ENCODE measurements at places on chromosomes 12 and 14.

DNA sequence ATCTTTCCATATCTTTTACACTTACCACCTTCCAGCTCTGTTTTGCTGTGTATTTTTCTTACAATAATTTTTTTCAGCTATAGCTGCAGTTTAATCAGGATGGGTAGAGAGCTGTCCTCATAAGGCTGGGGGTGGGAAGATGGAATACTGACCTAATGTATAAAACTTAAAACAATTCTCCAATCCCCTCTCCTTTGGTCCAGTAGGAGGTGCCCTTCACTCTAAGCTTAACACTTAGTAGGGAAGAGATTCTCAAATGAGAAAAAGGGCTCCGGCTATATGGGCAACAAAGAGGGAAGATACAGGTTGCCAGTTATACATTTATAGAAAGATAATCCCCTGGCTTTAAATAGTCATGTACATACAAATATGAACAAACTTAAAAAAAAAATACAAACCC, 2.8 kb downstream of the ORMDL2 start:
- H3K36me3 ChIP-seq = peaks cover 40% of the 10 kb centered on the region
- H3K27ac ChIP-seq = no peak overlapping the region
- no peak for DNase-seq
- no peaks in the 10 kb centered on the region for H3K27me3 ChIP-seq
- H3K4me1 ChIP-seq = peaks cover 42% of the 10 kb centered on the region

- H3K36me3 ChIP-seq = no peaks in the 10 kb centered on the region
- no peak overlapping the region for H3K4me3 ChIP-seq
- H3K27ac ChIP-seq = no peak overlapping the region
- peaks cover 8% of the 10 kb centered on the region for H3K4me1 ChIP-seq
These were observed 5.1 kb upstream of the CNIH1 start for GRCh38 chr14:54446161-54446693.

- no peak for DNase-seq
- no peak overlapping the region for H3K27ac ChIP-seq
- no peak overlapping the region for H3K4me3 ChIP-seq
- H3K4me1 ChIP-seq = no peaks in the 10 kb centered on the region
These were observed 13.7 kb downstream of the ANKRD52 start for GRCh38 chr12:56244494-56244893.

DNA sequence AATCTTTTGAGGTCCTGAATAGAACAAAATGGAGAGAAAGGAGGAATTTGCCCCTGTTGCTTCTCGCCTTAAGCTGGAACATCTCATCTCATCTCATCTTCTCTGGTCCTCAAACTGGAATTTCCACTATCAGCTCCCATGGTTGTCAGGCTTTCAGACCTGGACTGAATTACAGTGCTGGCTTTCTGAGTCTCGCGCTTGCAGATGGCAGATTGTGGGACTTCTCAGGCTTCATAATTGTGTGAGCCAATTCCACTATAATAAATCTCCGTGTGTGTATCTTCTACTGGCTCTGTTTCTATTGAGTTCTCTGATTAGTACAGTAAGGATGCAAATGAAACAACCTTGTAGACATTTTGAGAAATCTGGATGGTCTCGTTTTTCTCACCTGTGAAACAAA, 199.0 kb downstream of the TMEM117 start:
- H3K27ac ChIP-seq = no peak overlapping the region
- DNase-seq = no peak
- H3K4me1 ChIP-seq = no peaks in the 10 kb centered on the region
- no peaks in the 10 kb centered on the region for H3K27me3 ChIP-seq

GRCh38 chr12:82968631-82969367, 282.1 kb downstream of the TMTC2 start:
- H3K4me1 ChIP-seq = no peaks in the 10 kb centered on the region
- no peak overlapping the region for H3K27ac ChIP-seq
- no peaks in the 10 kb centered on the region for H3K36me3 ChIP-seq
- H3K27me3 ChIP-seq = no peaks in the 10 kb centered on the region

DNA sequence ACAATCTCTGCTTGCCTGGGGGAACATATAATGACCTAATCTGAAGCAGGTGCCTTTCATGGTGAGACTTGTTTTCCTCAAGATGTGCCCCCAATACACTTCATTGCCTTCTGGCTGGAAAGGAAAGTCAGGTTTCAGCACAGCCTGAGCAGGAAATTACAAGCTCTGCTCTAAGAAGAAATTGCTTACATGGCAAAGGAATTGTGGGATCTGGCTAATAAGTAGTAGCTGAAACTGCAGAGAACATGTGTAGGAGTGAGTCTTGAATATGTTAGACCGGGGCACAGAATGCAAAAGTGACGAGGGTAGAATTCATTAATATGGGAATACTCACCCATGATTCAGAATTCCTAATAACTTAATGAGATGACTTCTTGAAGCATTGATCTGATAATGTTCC, 6.3 kb upstream of the CFAP54 start:
- no peak for DNase-seq
- H3K27me3 ChIP-seq = no peaks in the 10 kb centered on the region
- no peaks in the 10 kb centered on the region for H3K36me3 ChIP-seq
- no peak overlapping the region for H3K4me3 ChIP-seq

- no peak for DNase-seq
- H3K4me3 ChIP-seq = no peak overlapping the region
- no peak overlapping the region for H3K27ac ChIP-seq
- no peaks in the 10 kb centered on the region for H3K4me1 ChIP-seq
These were observed 131.9 kb downstream of the SMOC1 start for GRCh38 chr14:70011098-70011497.

GRCh38 chr12:105355752-105356151, 25.3 kb downstream of the C12orf75 start:
- H3K27me3 ChIP-seq = no peaks in the 10 kb centered on the region
- H3K4me1 ChIP-seq = peaks cover 10% of the 10 kb centered on the region
- no peaks in the 10 kb centered on the region for H3K36me3 ChIP-seq
- DNase-seq = no peak
- H3K4me3 ChIP-seq = no peak overlapping the region

GRCh38 chr12:85405781-85406522, 125.9 kb downstream of the ALX1 start:
- no peaks in the 10 kb centered on the region for H3K4me1 ChIP-seq
- H3K36me3 ChIP-seq = no peaks in the 10 kb centered on the region
- no peak for DNase-seq

DNA sequence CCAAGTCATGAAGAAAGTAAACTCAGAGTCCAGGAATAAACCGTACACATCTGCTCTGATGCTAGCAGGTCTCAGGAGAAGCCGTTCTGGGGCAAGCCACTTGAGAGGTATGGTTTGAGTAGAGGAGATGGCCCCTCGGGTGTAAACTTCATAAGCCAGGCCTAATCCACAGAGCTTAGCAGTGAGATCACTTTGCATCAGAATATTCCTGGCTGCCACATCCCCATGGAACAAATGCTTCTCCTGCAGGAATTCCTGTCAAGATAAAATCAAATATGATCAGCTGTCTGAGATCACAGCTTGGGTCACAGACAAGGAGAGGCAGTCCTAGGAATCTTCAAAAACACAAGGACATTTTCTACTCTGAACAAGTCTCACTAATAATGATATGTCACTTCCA, 11.2 kb upstream of the MAGOHB start:
- no peak overlapping the region for H3K27ac ChIP-seq
- H3K36me3 ChIP-seq = no peaks in the 10 kb centered on the region
- DNase-seq = no peak
- peaks cover 9% of the 10 kb centered on the region for H3K27me3 ChIP-seq
- no peak overlapping the region for H3K4me3 ChIP-seq

- no peak overlapping the region for H3K4me3 ChIP-seq
- no peaks in the 10 kb centered on the region for H3K27me3 ChIP-seq
- peaks cover 24% of the 10 kb centered on the region for H3K4me1 ChIP-seq
- H3K36me3 ChIP-seq = no peaks in the 10 kb centered on the region
- H3K27ac ChIP-seq = no peak overlapping the region
These were observed 832 bp upstream of the CACNA2D4 start for GRCh38 chr12:1919284-1919683.

DNA sequence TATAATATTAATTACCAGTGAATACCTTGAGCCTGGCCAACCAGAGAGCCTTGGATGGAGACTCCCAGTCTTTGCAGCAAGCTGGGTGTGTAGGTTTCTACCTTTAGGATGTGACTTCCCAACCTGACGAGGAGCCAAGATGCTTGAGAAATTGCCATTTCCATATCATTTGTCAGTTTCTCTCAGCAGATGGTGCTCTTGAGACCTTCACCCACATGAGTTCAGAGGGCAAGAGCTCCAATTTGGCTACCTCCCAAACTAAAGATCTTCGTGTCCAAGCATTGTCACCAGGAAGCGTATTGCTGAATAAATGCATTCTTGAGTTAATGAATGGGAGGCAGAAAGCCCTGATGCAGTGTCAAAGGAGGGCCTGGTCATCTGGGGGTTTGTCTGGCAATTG, 106.4 kb upstream of the TBX5 start:
- H3K27me3 ChIP-seq = no peaks in the 10 kb centered on the region
- no peak for DNase-seq
- H3K36me3 ChIP-seq = no peaks in the 10 kb centered on the region
- no peak overlapping the region for H3K27ac ChIP-seq
- H3K4me3 ChIP-seq = no peak overlapping the region
- no peaks in the 10 kb centered on the region for H3K4me1 ChIP-seq

- no peaks in the 10 kb centered on the region for H3K36me3 ChIP-seq
- peaks cover 14% of the 10 kb centered on the region for H3K4me1 ChIP-seq
- no peaks in the 10 kb centered on the region for H3K27me3 ChIP-seq
- DNase-seq = no peak
- H3K27ac ChIP-seq = no peak overlapping the region
These were observed 107.1 kb downstream of the LGMN start for GRCh38 chr14:92641306-92641705.

- no peaks in the 10 kb centered on the region for H3K36me3 ChIP-seq
- DNase-seq = no peak
- H3K4me1 ChIP-seq = no peaks in the 10 kb centered on the region
These were observed 253.7 kb downstream of the GRIN2B start for GRCh38 chr12:13727707-13728195.

GRCh38 chr12:6539314-6539682, 5.0 kb downstream of the GAPDH start:
- no peak overlapping the region for H3K27ac ChIP-seq
- DNase-seq = no peak
- H3K4me3 ChIP-seq = no peak overlapping the region
- no peaks in the 10 kb centered on the region for H3K27me3 ChIP-seq
- peaks cover 71% of the 10 kb centered on the region for H3K4me1 ChIP-seq

- no peaks in the 10 kb centered on the region for H3K36me3 ChIP-seq
- DNase-seq = no peak
- no peak overlapping the region for H3K27ac ChIP-seq
- H3K27me3 ChIP-seq = no peaks in the 10 kb centered on the region
- no peak overlapping the region for H3K4me3 ChIP-seq
- no peaks in the 10 kb centered on the region for H3K4me1 ChIP-seq
These were observed 108.2 kb upstream of the MED13L start for GRCh38 chr12:116385486-116386217.

DNA sequence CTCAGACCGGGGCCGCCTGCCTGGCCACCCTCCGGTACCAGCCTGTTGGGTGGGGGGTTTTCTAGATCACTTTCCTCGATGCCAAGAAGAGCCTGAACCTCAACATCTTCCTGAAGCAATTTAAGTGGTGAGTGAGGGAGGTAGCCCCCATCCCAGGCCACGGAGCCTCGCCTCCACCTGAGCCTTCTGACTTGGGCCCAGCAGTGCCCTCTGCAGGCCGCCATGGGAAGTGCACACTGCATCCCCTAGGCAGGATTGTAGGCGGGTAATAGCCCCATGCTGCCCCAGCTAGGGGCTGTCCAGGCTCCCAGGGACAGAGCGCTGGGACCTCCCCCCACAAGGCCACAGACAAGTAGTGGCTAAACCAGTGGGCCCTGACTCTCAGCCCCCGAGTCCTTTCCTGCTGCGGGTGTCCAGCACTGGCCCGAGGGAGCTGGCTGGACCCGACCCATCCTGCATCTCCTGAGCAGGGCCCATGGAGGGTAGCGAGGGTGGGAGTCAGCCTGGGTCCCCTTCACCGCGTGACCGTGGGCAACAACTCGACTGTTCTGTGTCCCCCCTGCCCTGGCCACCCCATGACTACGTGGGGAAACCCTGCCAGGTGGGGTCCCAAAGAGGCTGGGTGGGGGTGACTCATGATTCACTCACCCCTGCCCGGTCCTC, 15.3 kb upstream of the ADSS1 start:
- peak; percentile 62 for DNase-seq
- H3K36me3 ChIP-seq = peaks cover 17% of the 10 kb centered on the region
- H3K27ac ChIP-seq = no peak overlapping the region
- peaks cover 5% of the 10 kb centered on the region for H3K4me1 ChIP-seq

GRCh38 chr14:21509432-21510143, 1.6 kb downstream of the METTL3 start:
- peaks cover 48% of the 10 kb centered on the region for H3K4me1 ChIP-seq
- peak overlapping the region; percentile 100 for H3K4me3 ChIP-seq
- DNase-seq = no peak
- no peaks in the 10 kb centered on the region for H3K36me3 ChIP-seq
- H3K27ac ChIP-seq = peak overlapping the region; percentile 88
- no peaks in the 10 kb centered on the region for H3K27me3 ChIP-seq

- DNase-seq = no peak
- no peaks in the 10 kb centered on the region for H3K27me3 ChIP-seq
- H3K27ac ChIP-seq = no peak overlapping the region
These were observed 15.1 kb downstream of the PIGH start for GRCh38 chr14:67584978-67585377.

DNA sequence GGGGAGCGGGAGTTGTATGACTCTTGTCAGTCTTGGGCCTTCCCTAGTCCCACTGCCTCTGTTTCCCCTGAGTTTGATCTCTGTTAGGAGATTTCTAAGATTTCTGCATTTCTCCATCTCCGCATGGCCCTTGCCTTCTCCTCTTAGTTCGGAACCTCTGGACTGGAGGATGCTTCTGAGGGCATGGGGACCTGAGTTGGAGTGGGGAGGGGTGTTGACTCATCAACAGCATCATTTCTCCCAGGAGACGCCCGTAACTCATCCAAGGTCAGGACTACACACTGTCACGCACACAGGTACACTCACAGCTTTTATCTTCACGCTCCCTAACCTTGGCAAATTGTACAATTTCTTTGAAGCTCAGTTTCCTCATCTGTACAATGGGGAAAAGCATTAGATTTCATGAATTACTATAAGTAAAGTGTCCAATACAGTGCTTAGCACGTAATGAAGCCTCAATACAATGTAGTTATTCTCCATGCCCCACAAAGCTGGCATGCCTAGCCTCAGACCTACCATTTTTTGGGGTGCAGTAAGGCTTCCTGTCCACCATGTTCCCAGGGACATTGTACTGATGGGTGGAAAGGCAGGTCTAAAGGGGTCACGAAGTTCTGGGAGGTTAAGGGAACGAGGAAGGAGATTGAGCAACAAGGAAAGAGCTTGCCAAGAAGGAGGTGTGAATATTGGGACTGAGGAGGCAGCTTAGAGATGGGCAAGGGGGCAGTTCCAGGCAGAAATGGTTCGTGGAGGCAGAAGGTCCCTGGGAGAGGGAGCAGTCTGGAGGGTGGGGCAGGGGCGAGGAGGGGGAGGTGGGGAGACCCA, 600 bp upstream of the LAG3 start:
- H3K27ac ChIP-seq = no peak overlapping the region
- H3K27me3 ChIP-seq = peaks cover 20% of the 10 kb centered on the region
- H3K4me3 ChIP-seq = no peak overlapping the region
- H3K4me1 ChIP-seq = peaks cover 45% of the 10 kb centered on the region
- no peak for DNase-seq

- peaks cover 15% of the 10 kb centered on the region for H3K4me1 ChIP-seq
- H3K36me3 ChIP-seq = no peaks in the 10 kb centered on the region
- H3K27me3 ChIP-seq = no peaks in the 10 kb centered on the region
- H3K4me3 ChIP-seq = no peak overlapping the region
- no peak overlapping the region for H3K27ac ChIP-seq
These were observed 4.5 kb upstream of the DHRS7 start for GRCh38 chr14:60169722-60170121.

- no peaks in the 10 kb centered on the region for H3K36me3 ChIP-seq
- H3K27ac ChIP-seq = no peak overlapping the region
These were observed 1.3 kb downstream of the SP7 start for GRCh38 chr12:53334822-53335221.

Data from CD4-positive, alpha-beta memory T cell (primary cell).